ENCODE measurements at places on chromosomes 7 and 10.

GRCh38 chr10:1661859-1662437 is 75.4 kb downstream of the ADARB2 start:
- no peak for DNase-seq

GRCh38 chr10:52965509-52965908 is 192.9 kb upstream of the MBL2 start:
- DNase-seq = no peak

- DNase-seq = no peak
These were observed 26.1 kb downstream of the CALML3 start for GRCh38 chr10:5550621-5551530.

DNA sequence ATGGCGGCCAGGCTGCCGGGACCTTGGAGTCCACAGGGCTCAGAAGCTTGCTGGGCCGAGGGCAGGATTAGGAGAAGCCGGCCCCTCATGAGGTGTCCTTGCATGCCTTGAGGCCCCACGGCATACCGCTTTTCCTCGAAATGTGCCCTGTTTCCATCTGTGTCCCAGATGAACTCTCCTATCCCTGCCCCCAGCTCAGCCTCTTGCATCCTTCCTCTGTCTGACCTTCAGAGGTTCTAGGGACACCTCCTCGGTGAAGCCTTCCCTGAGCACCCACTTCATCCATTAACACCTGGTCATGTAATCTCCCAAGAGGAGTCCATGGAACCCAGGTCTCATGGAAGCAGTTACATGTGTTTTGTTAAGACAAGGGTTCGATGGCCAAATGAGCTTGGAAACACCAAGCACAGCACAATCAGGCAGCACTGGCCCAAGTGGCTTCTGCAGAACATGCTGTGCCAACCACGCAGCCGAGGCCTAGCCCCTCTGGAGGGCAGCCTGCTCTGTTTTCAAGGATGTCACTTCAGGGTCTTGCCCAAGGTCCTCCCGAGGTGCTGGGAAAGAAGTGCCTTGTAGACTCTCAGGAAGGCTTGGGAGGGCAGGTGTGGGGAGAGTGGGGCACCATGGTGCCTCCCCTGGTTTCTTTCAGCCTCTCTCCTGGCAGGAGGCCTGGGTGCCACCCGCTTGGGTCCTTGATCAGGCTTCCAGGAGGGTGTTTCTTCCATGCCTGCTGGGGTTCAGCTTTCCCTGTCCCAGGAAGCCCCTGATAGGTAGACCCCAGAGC is 124.3 kb downstream of the NEURL1 start:
- no peak for DNase-seq

GRCh38 chr10:36720895-36721294 is 404.5 kb upstream of the ANKRD30A start:
- no peak for DNase-seq

GRCh38 chr7:135834266-135834665 is 85.7 kb upstream of the FAM180A start:
- DNase-seq = no peak

DNA sequence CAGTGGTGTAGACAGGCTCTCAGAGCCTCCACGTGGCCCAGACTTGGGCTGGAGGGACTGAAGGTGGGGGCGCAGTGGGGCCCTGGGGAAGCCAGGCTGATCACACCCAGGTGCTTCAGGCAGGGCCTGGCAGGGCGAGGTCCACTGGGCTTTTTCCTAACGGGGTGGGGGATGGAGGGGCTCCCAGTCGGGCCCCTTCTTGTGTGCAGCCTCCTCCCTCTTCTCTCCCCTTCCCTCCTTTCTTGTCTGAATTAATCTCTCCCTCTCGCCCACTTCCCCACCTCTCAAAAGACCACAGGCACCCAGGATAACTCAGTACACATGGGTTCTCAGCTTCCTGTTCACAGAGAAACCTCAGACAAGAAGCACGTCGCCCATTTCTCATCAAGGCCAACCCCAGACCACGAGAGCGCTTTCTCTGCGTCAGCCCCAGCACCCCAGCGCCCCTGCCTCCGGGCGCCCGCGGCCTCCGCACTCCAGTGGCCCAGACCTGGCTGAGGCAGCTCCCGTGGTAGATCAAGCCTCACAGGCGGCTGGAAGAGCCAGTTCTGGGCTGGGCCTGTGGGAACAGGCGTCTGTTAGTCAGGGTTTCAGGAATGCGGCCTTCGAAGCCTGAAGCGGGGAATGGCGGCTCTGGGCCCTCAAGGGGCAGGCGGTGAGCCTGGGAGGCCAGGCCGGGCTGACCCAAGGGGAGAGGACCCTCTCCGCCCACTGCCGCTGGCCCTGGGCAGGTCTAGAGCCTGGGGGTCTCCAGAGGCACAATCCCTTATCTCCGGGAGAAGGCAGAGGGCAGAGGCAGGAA is 50.6 kb downstream of the PWWP2B start:
- DNase-seq = peak; percentile 51

GRCh38 chr7:132410385-132410784 is 165.9 kb downstream of the PLXNA4 start:
- no peak for DNase-seq

GRCh38 chr7:141072548-141073172 is 1.2 kb upstream of the TMEM178B start:
- DNase-seq = peak; percentile 51

- no peak for DNase-seq
These were observed 186.6 kb upstream of the INHBA start for GRCh38 chr7:41889472-41889871.

DNA sequence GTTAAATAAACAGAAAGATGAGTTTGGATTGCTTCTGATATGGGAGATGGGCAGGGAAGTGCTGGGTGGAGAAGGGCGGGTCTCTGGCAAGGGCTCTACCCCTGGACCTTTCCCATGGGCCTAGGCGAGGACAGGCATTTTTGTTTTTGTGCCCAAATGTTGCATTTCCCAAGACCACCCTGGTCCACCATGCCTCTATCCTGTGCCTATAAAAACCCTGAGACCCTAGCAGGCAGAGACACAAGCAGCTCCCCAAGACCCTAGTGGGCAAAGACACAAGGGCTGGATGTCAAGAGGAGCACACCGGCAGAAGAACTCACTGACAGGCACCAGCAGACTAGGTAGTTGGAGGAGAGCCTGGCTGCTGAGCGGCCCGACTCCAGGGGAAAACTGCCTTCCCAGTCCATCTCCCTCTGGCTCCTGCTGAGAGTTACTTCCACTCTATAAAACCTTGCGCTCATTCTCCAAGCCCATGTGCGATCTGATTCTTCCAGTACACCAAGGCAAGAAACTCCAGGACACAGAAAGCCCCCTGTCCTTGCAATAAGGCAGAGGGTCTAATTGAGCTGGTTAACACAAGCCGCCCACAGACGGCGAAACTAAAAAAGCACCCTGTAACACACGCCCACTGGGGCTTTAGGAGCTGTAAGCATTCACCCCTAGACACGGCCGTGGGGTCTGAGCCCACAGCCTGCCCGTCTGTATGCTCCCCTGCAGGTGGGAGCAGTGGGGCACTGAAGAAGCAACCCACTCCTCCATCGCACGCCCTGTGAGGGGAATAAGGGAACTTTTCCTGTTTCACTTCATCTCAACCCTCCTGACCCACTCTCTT is 291.4 kb downstream of the PTPRN2 start:
- no peak for DNase-seq

DNA sequence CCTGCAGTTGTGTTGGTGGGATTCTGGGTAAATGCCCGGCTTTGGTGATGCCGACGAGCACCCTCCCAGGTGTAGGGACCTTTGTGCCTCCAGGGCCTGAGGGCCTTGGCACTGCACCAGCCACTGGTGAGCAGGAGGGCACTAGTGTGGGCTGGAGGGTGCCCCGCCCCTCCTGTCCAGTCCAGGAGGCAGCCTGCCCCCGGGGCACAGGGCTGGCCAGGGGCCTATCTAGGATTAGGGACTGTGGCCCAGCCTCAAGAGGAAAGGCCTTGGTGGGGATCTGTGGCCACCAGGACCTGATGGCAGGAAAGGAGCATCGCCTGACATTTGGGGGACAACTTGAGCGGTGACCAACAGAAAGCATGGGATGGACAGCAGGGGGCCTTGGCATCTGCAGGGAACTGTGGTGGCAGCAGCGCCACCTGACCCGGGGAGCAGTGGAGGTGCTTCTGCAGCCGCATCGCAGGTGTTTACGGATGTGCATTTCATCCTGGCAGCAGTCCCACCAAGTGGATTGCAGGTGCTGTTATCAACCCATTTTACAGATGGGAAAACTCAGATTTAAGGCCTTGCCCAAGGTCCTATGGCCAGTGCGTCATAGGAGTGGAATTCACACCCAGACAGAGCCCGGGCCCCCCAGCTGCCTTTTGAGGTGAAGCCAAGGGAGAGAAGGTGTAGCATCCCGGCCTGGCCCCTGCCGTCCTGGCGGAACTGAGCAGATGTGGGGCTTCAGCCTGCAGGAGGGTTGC is 11.1 kb downstream of the ZNF316 start:
- no peak for DNase-seq

GRCh38 chr10:101968286-101968939 is 87.6 kb downstream of the ARMH3 start:
- DNase-seq = no peak

- DNase-seq = no peak
These were observed 75.9 kb downstream of the HIBADH start for GRCh38 chr7:27586825-27587224.

Data from astrocyte of the cerebellum (primary cell).